ENCODE measurements at places on chromosomes 7 and 10.
A peak's percentile ranks its signal among the peaks of the same experiment; 100 is the strongest.

- DNase-seq = peak; percentile 80
These were observed 105.5 kb downstream of the TRIM24 start for GRCh38 chr7:138565451-138566114.

DNA sequence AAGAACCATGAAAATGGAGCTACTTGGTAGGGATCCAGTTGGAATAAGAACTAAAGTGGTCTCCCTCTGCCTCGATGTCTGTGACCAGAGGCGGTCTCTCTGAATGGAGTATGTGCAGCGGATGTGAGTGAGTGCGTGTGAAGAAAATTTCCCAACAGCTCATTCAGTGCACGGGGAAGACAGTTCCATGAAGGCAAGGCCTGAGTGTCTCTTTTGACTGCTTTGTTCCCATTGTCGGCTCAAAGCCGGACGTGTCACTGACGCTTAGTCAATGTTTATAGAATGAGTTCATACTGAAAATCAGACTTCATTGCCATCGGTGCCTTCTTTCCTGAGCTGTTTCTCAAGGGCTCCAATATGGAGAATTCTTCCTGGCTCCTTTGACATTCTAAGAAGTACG lies 55.3 kb upstream of the GRB10 start:
- DNase-seq = no peak

DNA sequence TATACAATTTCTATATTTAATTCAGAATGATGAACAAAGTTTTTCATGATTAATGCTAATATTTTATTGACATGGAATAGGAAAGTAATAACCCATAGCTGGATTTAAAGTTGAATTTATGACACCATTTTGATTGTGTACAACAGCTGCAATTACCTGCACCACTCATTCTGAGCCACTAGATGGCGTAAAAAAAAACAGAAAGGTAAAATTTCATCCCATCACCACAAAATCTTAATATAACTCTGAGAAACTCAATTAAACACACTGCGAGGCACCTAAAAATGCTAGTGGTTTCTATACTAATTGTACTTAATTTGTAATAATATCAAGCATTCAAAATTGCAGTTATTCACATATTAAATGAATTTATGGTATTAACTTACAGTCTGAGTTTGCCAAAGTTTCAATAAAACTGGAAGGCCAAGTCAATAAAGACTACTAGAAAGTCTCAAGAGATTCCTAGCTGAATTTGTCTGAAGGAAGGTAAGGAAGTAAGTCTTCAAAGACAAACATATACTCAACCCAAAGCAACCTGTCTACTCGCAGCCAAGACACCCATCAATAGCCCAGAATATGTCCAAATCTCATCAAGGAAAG lies 182.5 kb downstream of the SKAP2 start:
- DNase-seq = peak; percentile 60

DNA sequence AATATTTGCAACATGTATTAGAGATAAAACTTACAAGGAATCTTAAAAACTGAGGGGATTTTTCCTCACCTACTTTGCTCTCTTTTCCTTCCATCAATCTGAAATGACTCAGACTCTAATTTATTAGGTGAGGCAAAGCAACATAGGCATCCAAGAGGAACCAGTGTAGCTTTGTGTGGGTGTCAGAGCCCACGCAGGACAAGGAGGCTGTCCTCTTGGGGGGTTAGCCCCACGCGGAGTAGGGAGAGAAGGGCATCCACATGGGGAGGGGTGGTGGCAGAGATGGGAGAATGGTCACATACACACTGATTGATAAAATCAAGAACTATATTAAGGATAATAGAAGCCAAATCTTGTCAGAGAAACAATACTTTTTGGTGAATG lies 33.8 kb upstream of the ARMS2 start:
- no peak for DNase-seq

DNA sequence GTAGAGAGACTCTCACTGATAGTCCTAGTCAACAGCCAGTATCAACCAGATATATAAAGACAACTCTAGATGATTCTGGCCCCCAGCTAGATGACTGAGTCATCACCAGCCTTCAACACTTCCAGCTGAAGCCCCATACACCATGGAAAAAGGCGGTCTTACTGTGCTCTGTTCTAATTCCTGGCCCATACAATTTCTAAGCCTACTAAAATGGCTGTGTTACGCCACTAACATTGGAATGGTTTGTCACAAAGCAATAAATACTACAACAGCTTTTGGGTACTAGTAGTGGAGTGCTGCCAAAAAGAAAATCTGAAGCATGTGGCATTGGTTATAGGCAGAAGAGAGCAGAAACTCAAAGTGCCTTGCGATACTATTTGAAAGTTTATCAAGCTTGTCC lies 13.0 kb upstream of the TES start:
- DNase-seq = no peak

- no peak for DNase-seq
These were observed 1060.6 kb upstream of the AUTS2 start for GRCh38 chr7:68537774-68538071.

DNA sequence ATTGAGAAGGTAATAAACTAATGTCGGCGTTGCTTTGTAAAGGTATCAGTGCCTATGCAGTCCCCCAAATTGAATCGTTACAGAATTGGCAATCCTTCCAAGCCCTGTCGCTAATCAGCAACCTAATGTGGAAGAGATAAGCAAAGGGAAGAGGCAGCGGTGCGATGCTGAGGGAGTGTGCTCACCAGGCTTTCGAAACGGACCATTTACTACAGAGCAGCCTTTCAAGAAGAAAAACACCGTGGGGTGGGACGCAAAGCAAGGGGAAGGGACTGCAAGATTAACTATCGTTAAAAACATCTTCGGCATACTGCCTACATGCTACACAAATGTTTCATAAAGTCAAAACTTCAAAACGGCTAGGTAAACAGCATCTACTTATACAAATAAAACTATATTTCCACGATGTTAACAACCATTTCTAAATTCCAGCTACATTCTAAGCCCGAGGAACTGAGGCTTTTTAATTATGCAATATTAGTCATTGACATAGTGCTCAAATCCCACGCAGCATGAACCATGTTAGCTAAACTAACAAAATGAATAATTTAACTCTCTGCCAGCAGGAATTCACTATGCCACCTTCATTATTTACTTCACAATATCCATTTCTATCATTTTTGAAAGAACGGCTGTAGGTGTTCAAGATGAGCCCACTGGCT lies 85.2 kb downstream of the CHCHD3 start:
- DNase-seq = no peak

GRCh38 chr10:6607778-6608177 lies 27.7 kb upstream of the PRKCQ start:
- no peak for DNase-seq

DNA sequence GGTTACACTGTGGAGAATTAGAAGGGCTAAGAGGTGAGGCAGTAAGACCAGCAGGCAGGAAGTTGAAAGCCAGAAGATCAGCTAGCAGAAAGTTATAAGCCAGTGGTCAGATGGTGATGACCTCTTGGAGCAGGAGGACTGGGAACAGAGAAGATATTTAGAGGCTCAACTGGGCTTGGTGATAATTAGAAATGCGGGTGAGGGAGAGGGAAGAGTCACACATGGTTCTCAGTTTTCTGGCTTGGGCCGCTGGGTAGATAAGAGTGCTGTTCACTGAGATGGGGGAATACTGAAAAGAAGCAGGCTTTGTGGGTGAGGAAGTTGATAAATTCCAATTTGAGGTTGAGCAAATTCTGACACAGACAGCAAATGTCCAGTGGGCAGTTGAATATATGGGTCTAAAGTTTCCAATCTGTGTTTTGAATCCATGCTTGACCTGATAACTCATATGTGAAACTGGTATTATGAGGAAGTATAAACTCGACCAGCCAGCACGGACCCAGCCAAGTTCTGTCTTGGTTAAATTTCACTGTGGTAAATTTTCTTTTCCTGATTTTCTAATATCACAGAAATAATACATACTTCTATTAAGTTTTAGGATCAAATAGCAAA lies 22.7 kb downstream of the LSMEM1 start:
- no peak for DNase-seq

- DNase-seq = no peak
These were observed 105.5 kb upstream of the SGCE start for GRCh38 chr7:94761451-94761850.

DNA sequence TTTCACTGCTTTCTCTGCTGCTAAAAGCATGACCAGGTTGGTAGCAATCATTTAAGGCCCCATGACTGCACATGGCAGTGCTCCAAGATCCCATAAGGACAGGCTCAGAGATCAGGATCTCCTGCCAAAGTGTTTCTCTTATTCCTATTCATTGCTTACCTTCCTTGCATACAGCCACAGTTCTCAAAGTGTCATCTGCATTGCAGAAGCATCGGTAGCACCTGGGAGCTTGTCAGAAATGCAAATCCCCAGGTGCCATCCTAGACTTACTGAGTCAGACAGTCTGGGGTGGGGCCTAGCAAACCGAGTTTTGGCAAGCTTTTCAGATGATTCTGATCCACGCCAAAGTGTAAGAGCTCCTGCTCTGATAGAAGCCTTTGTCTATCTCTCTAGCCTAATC lies 489.0 kb upstream of the AUTS2 start:
- DNase-seq = no peak
